Activated naive CD4-positive, alpha-beta T cell treated with anti-CD3 and anti-CD28 coated beads, Interleukin-2, amount 50 U/mL, for 72 hours (primary cell): ENCODE measurements at places on chromosomes 13 and 19. TPM values are rescaled to one million over a fixed set of nuclear protein-coding genes. Genes with fewer than 3 reads are reported as not detected.
A peak's percentile ranks its signal among the peaks of the same experiment; 100 is the strongest.

Gene FAM83E
- 9.1 TPM for total RNA-seq

DNA sequence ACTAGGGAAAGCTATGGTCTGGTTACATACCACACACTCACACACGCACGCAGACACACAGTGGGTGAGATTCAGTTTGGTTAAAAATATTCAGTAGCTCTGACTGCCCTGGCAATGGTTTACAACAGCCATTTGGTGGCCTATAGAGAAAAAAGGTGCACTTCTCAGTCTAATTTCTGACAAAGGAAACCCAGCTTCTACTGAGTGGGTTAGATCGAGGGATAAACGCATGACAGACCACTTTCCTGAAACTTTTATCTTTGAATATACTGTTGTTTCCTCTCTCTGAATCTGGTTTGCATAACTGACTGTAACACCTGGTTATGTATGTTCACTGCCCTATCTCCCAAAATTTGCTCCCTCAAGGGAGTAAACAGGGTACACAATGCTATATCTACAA is 2.5 kb downstream of the LIG4 start:
- no peak for DNase-seq

DNA sequence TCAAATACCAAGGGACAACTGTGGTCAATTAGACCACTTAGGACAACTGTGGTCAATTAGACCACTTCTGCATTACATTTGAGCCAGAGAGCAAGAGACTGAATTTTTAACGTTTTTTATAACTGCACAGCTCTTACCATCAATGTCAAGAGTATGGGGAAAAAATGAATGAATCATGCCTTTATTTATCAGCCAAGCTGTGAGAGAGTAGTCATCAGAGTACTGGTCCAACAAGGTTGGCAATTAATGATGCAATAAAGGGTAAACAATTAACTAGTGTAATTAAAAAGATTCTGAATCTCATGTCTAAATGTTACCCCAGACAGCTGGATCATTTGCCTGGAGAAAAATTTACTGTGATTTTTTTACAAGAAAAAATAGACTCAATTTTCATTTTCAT is 381.1 kb downstream of the LIG4 start:
- DNase-seq = no peak

DNA sequence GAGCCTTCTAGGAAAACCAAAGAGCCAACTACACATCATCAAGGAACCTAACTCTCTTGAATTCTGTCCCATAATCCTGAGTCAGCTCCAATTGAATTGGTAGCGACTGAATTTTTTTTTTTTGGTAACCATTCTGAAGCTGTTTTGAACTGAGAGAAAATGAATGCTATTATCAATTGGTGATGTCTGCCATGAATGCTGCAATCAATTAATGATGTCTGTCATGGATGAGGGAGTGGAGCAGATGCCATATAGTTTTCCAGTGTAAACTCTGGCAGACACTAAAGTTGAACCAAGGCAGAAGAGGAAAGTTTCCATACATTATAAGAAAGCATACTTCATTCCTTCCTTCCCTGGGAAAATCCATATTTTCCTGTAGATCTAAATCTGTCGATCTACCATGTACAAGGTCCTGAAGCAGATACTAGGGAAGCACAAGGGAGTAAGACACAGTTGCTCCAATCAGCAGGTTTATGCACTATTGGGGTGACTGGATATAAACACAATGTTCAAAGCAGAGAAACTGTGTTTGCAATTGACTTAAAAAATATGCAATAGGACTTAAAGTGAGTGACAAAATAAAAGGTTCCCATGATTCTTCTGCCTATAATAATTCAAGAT is 48.8 kb downstream of the MBD3L1 start:
- DNase-seq = no peak

GRCh38 chr13:82165396-82166174 is 1716.7 kb downstream of the SLITRK1 start:
- no peak for DNase-seq

DNA sequence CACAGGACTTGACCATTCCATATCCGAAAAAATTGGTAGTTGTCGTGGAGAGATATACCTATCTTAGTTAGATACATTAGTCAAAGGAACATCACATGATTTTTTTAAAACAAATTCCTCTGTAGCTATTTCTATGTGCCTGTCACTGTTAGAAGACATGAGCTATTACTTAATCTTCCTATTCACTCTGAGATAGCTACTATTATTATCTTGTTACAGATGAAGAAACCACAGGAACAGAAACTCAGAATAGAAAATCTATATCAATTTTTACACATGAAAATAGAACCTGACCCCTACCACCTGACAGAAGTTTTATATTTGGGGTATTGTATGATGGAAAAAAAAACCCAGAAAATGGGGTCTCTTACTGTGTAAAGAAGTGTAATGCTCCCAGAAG is 68.9 kb upstream of the TDRD3 start:
- DNase-seq = no peak

DNA sequence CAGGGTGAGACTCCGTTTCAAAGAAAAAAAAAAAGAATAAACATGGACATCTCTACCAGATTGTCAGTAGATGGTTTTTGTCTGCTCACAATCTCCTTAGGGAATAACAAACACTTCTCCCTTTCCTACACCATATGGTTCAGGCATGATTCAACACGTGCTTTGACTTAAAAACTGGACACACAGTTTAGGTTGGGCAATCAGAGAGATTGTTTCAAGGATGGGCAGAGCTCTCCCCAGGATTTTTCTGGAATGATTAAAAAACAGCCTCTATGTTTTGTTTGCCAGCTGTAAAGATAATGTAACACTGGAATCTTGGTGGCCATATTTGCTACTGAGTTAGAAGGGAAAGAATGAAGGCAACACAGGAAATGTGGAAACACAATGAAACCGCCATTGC is 150.1 kb upstream of the TSC22D1 start:
- no peak for DNase-seq

DNA sequence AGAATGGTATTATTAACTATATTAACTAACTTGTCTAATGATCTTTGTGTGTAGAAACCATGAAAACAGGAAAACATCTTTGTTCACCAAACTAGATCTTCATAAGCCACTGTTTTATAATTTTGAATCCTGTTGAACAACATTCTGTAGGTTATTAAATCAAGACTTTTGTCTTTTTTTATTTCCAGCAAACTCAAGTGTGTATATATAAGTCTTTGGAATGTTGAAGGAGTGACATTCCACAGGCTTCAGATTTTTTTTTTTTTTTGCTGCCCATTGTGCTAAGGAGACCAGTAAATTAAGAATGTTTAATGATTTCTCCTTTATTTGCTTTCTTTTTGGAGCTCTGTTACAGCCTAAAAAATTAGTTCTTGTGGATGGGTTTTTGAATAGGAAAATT is 89.6 kb downstream of the LMO7 start:
- no peak for DNase-seq

GRCh38 chr13:74674720-74675119 is 540.5 kb upstream of the KLF12 start:
- DNase-seq = no peak

DNA sequence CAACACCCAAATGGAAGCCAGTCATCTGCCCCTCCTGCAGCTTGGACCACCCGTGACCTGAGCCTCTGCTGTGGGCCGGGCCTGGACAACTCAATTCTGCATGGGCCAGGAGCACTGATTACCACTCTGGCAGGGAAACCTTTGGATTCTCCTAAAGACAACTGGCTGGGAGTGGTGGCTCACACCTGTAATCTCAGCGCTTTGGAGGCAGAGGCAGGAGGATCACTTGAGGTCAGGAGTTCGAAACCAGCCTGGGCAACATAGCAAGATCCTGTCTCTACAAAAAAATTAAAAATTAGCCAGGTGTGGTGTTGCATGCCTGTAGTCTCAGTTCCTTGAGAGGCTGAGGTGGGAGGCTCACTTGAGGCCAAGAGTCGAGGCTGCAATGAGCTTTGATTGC is 6.5 kb downstream of the EPS15L1 start:
- DNase-seq = no peak

DNA sequence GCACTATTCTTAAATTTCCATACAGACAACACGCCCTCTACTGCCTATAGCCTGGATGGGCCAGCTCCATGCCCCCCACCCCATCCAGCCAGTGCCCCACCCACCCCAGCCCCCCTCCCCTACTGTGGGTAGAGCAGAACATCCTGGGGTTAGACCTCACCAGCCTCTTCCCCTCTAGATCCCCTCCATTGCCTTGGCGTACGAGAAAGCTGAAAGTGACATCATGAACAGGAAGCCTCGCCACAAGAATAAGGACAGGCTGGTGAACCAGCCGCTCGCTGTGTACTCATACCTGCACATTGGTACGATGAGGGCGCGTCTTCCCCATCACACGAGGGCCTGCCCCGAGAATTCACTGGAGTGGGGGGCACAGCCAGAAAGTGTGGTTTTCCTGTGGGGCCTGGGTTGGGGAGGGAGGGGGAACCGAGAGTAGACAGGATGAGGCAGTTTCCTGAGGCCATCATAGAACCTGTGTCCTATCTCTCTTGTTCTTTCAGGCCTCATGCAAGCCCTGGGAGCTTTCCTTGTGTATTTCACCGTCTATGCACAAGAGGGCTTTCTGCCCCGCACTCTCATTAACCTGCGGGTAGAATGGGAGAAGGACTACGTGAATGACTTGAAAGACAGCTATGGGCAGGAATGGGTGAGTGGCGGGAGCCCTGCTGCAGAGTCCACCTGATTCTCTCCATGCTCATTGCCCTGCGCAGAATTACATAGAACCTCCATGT is 29.1 kb downstream of the ATP12A start:
- peak; percentile 55 for DNase-seq

GRCh38 chr13:75399168-75399878 is 82.6 kb downstream of the TBC1D4 start:
- no peak for DNase-seq

- DNase-seq = no peak
Measured at GRCh38 chr19:18590273-18591272, 2.0 kb downstream of the REX1BD start.

DNA sequence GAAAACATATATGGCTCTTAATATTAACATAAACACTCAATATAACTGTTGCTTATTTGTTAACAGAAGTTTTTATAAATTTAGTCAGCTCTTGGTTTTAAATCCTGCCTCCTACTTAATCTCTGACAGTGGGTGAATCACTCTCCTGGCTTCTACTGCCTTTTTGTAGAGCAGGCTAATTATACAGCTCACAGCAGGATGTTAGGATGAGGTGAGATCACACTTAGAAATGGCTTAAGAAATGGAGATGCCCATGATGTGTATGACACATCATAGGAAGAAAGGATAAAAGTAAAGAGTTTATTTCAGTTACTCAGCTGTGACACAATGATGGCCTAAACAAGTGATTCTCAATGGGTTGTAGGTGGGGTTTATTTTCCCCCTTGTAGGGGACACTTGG is 345.6 kb downstream of the SPRY2 start:
- no peak for DNase-seq
